ENCODE measurements at places on chromosomes 1 and 21. TPM values are rescaled to one million over a fixed set of nuclear protein-coding genes. Genes with fewer than 3 reads are reported as not detected.

The RSPO1 gene
- 0.50 TPM for total RNA-seq

The ICOSLG gene
- 2.6 TPM for total RNA-seq

The ITLN2 gene
- total RNA-seq: 1.0 TPM

The TYW3 gene
- total RNA-seq: 24.5 TPM

The GPATCH2 gene
- total RNA-seq: 9.3 TPM

The NSL1 gene
- total RNA-seq: 30.6 TPM

The TMEM125 gene
- 1.6 TPM for total RNA-seq

The SELENOF gene
- total RNA-seq: 114 TPM

The ST6GALNAC5 gene
- 1.9 TPM for total RNA-seq

The SPATA21 gene
- total RNA-seq: not detected

The NMNAT2 gene
- 32.8 TPM for total RNA-seq

The OR6K2 gene
- total RNA-seq: not detected

The MEX3A gene
- total RNA-seq: 0.33 TPM

The FMO2 gene
- total RNA-seq: 63.6 TPM

The BSND gene
- not detected for total RNA-seq

The MTF2 gene
- 9.3 TPM for total RNA-seq

The SERTAD4 gene
- total RNA-seq: 9.5 TPM

The SPRR5 gene
- total RNA-seq: not detected

The FABP3 gene
- total RNA-seq: 2,695 TPM

The TNFSF4 gene
- 0.99 TPM for total RNA-seq
